Spleen (tissue), 13 donors: ENCODE measurements at places on chromosomes 7 and 10. TPM values are rescaled to one million over a fixed set of nuclear protein-coding genes. Genes with fewer than 3 reads are reported as not detected.

Gene LMTK2
- 15.7 TPM for total RNA-seq

GRCh38 chr7:99459087-99459486, 6.9 kb downstream of the ATP5MF start:
- no peak overlapping the region for H3K27ac ChIP-seq
- no peak for DNase-seq
- H3K4me1 ChIP-seq: peaks cover 3% of the 10 kb centered on the region
- no peak overlapping the region for H3K4me3 ChIP-seq
- H3K27me3 ChIP-seq: no peaks in the 10 kb centered on the region

- no peaks in the 10 kb centered on the region for H3K4me1 ChIP-seq
- no peak overlapping the region for H3K4me3 ChIP-seq
- peak overlapping the region; percentile 61 for H3K27ac ChIP-seq
- no peaks in the 10 kb centered on the region for H3K36me3 ChIP-seq
- DNase-seq: no peak
- H3K27me3 ChIP-seq: no peaks in the 10 kb centered on the region
Observed at GRCh38 chr7:116339564-116339963, 129.2 kb downstream of the TES start.

DNA sequence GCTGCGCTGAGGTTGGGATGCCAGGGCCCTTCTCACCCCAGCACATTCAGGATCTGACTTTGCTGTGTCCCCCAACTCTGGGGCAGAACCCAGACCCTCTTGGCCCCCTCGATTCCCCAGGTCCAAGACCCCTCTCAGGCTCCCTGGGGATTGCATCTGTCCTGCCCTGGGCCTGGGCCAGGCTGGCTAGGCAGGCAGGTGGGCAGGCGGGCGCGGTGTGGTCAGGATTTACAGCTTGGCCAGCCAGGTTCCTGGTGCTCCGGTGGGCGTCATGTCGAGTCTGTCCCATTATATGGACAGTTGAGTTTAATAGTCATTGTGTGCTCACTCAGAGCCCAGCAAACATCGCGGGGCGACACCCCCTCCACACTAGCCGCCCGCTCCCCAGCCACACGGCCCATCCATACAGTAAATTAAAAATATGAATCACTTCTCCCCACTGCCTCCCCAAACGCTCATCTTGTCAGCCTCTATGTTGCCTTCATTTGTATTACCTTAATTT, 23.5 kb downstream of the POLL start:
- H3K36me3 ChIP-seq: no peaks in the 10 kb centered on the region
- H3K27me3 ChIP-seq: peaks cover 26% of the 10 kb centered on the region
- DNase-seq: no peak

DNA sequence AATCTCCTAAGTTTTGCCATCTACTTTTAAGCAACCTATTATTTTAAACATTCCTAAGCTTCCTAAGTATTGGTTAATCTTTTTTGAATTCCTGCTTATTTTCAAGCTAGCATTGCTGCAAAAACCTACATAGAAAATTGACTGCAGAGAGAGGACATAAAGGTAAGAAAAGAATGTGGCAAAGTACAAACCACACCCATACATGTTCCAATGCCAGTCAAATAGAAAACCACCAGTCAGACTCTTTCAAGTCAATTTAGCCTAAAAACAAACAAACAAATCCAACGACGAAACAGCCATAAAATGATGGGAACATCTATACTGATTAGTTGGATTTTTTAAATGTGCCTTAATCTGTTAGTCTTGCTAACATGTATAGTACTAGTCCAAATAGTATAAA, 804.8 kb downstream of the GRM8 start:
- no peaks in the 10 kb centered on the region for H3K36me3 ChIP-seq
- H3K27me3 ChIP-seq: no peaks in the 10 kb centered on the region
- H3K4me1 ChIP-seq: no peaks in the 10 kb centered on the region
- H3K27ac ChIP-seq: no peak overlapping the region
- H3K4me3 ChIP-seq: no peak overlapping the region
- DNase-seq: no peak

Gene TMEM243
- total RNA-seq: 47.6 TPM

Gene TFEC
- total RNA-seq: 39.9 TPM

- no peak overlapping the region for H3K4me3 ChIP-seq
- no peaks in the 10 kb centered on the region for H3K36me3 ChIP-seq
- H3K27me3 ChIP-seq: peaks cover 9% of the 10 kb centered on the region
- no peak overlapping the region for H3K27ac ChIP-seq
Observed at GRCh38 chr7:22550514-22551030, 50.6 kb upstream of the STEAP1B start.

Gene PPP1R9A
- total RNA-seq: 8.4 TPM

GRCh38 chr7:44324481-44325200, 753 bp downstream of the CAMK2B start:
- no peaks in the 10 kb centered on the region for H3K27me3 ChIP-seq
- DNase-seq: no peak
- no peaks in the 10 kb centered on the region for H3K36me3 ChIP-seq
- no peak overlapping the region for H3K27ac ChIP-seq

DNA sequence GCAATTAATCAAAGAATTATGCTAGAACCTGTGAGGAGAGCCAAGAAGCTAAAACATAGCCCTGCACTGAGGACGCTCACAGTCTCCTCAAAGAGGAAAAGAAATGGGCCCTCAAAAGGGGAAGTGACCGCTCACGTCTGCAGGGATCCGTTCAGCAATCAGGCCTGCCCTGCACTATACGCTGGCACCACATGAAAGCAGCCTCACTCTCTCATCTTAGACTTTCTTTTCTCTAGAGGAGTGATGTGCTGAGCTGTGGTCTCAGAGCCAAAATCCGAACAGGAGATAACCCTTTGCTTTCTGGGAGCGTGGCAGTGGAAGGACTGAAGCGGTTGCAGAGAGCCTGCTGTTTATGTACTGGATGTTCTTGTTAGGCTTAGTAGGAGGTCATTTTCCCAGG, 6.3 kb upstream of the IL2RA start:
- H3K4me3 ChIP-seq: no peak overlapping the region
- no peaks in the 10 kb centered on the region for H3K27me3 ChIP-seq
- H3K36me3 ChIP-seq: no peaks in the 10 kb centered on the region
- peak overlapping the region; percentile 81 for H3K27ac ChIP-seq

Gene ELN
- total RNA-seq: 21.0 TPM

- no peaks in the 10 kb centered on the region for H3K36me3 ChIP-seq
- H3K4me3 ChIP-seq: no peak overlapping the region
- DNase-seq: no peak
- H3K27ac ChIP-seq: no peak overlapping the region
- no peaks in the 10 kb centered on the region for H3K4me1 ChIP-seq
Observed at GRCh38 chr7:85479918-85480643, 293.2 kb upstream of the SEMA3D start.

DNA sequence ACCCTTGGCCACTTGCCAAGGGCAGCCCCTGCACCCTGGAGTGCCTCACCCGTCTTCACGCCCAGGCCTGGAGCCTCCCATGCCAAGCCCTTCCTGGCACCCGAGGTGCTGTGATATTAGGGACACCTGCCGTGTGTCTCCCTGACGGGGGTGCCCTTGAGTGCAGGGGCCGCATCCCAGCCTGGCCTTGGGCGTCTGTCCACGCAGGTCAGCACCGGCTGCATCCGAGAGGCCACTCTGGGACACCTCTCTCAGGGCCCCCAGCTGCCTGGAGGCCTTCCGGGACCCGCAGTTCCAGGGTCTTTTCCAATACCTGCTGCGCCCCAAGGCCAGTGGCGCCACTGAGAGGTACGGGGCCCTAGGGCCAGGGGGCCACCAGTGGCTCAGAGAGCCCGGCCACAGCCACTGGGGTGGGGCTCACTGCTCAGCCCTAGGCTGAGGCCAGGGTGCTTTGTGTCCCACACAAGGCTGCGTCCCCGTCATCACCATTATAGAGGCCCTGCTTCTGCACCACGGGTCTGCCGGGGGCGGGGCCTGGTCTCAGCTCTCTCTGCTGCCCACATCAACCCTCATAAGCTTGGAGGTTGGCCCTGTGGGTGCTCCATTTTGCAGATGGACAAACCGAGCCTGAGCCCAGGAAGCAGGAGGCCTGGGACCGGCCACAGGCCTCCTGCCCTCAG, 12.7 kb downstream of the AP5Z1 start:
- no peaks in the 10 kb centered on the region for H3K27me3 ChIP-seq
- H3K4me3 ChIP-seq: no peak overlapping the region
- peak; percentile 67 for DNase-seq
- no peak overlapping the region for H3K27ac ChIP-seq
- H3K36me3 ChIP-seq: peaks cover 86% of the 10 kb centered on the region
- H3K4me1 ChIP-seq: peaks cover 21% of the 10 kb centered on the region

DNA sequence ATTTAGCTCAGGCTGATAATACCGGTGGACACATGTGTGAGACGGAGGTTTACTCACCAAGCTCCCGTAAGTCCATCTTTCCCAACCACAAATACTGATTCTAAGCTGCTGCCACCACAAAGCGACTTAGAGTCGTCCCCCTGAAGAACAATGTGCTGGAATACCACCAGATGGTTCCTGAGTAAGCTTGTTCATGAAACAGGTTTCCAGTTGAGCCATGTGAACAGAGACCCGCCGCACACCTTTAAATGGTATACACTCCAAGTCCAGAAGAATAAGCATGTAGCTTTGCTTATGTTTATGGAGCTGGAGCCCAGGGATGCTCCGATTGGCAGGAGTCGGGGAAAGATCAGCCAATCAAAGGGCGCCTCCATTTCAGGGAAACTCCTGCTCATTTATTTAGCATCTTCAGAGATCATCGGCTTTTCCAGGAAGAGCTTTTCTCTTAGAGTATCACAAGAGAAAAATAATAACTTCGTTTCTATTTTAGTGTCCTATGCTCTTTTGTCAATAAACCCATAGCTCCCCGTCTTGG, 261.6 kb upstream of the AOAH start:
- no peak for DNase-seq
- no peak overlapping the region for H3K4me3 ChIP-seq
- H3K4me1 ChIP-seq: peaks cover 51% of the 10 kb centered on the region

DNA sequence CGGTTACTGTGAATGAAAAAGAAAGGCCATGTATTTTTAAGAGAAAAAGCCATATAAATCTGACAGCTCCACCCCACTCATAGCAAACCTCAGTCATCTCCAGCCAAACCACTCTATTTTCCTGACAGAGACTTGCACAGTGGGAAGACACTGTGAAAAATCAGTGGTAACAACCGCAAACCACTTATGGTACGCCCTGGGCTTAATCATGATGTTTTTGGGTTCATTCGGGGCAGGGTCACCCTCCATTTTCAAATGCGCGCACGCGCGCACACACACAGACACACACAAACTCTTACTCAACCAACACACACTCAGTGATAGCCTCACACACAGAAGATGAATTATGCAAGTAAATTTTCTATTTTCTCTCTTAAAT, 82.1 kb upstream of the HPS1 start:
- H3K27me3 ChIP-seq: peaks cover 15% of the 10 kb centered on the region
- H3K4me3 ChIP-seq: no peak overlapping the region
- H3K36me3 ChIP-seq: no peaks in the 10 kb centered on the region
- no peak for DNase-seq

DNA sequence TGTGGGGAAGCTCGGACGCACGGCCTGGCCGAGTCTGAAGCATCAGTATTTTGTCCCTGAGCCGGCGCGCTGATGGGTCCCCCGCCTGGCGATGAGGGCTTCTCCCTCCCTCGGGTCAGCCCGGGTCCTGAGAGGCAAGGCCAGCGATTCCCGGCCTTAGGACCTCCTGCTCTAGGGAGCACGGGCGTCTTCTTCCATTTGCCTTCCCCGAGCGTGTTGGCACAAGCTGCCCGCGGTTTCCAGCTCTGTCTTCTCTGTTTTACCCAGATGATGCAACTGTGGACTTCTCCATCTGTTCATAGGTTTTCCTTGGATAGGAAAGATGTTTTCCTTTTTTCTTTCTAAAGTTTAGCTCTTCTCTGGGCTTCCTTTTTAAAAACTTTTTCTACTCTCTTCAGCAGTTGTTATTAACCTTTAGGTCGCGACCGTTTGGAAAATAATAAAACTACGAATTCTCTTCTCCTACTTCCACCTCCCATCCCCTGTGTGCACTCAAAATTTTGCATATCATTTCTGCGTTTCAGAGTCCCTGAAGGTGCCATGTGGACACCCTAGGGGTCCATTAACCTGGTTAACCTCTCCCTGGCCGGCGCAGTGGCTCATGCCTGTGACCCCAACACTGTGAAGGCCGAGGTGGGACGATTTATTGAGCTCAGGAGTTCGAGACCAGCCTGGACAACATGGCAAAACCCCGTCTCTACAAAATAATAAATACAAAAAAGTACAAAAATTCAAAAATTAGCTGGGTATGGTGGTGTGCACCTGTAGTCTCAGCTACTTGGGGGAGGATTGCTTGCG, 1.4 kb upstream of the SLC25A28 start:
- no peaks in the 10 kb centered on the region for H3K36me3 ChIP-seq
- peak overlapping the region; percentile 68 for H3K4me3 ChIP-seq
- H3K4me1 ChIP-seq: peaks cover 45% of the 10 kb centered on the region
- peak; percentile 82 for DNase-seq
- peak overlapping the region; percentile 99 for H3K27ac ChIP-seq
- no peaks in the 10 kb centered on the region for H3K27me3 ChIP-seq

Gene HOXA7
- total RNA-seq: 2.2 TPM

DNA sequence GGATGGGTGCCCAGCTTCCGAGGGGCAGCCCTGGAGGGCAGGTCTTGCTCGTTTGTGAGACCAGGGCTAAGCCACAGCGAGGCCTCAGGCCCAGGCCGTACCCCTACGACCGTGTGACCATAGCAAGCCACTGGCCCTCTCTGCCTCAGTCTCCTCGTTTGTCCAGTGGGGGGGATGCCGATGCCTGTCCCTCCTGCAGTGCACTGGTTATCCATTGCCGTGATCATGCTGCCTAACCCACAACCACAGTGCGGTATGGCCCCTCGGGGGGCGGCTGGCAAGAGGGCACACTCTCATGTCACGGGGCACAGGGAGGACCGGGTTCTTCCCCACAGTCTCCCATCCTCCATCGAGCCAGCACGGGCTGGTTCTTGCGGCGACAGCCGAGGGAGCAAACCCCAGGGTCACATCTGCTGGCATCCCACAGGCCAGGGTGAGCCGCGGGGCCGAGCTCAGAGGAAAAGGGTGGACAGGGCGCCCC, 80.5 kb downstream of the ELFN1 start:
- H3K4me3 ChIP-seq: no peak overlapping the region
- H3K4me1 ChIP-seq: peaks cover 5% of the 10 kb centered on the region
- no peak overlapping the region for H3K27ac ChIP-seq
- H3K27me3 ChIP-seq: peaks cover 20% of the 10 kb centered on the region
- no peaks in the 10 kb centered on the region for H3K36me3 ChIP-seq
- peak; percentile 68 for DNase-seq

Gene DNAH11
- 1.1 TPM for total RNA-seq

Gene STOX1
- total RNA-seq: 0.11 TPM

- H3K36me3 ChIP-seq: no peaks in the 10 kb centered on the region
- H3K27me3 ChIP-seq: no peaks in the 10 kb centered on the region
- no peak overlapping the region for H3K4me3 ChIP-seq
- H3K4me1 ChIP-seq: no peaks in the 10 kb centered on the region
- no peak overlapping the region for H3K27ac ChIP-seq
Observed at GRCh38 chr10:12564173-12564572, 214.8 kb downstream of the CAMK1D start.

GRCh38 chr10:87000491-87000890, 19.6 kb upstream of the FAM25A start:
- no peak overlapping the region for H3K27ac ChIP-seq
- H3K4me3 ChIP-seq: no peak overlapping the region
- no peaks in the 10 kb centered on the region for H3K36me3 ChIP-seq
- no peak for DNase-seq
- no peaks in the 10 kb centered on the region for H3K4me1 ChIP-seq

Gene ERVW-1
- total RNA-seq: not detected

GRCh38 chr10:6348096-6348874, 145.6 kb downstream of the PFKFB3 start:
- DNase-seq: peak; percentile 92
- H3K4me3 ChIP-seq: no peak overlapping the region
- H3K27me3 ChIP-seq: no peaks in the 10 kb centered on the region
- H3K27ac ChIP-seq: peak overlapping the region; percentile 51
- H3K36me3 ChIP-seq: no peaks in the 10 kb centered on the region

Gene OGA
- 234 TPM for total RNA-seq
